ENCODE measurements at places on chromosomes 7 and 10.

- peak; percentile 9 for DNase-seq
Observed at GRCh38 chr10:43361547-43362190, 9.8 kb upstream of the FXYD4 start.

- DNase-seq: no peak
Observed at GRCh38 chr7:36227223-36227622, 74.2 kb downstream of the EEPD1 start.

GRCh38 chr10:28686835-28687682, 9.7 kb downstream of the BAMBI start:
- DNase-seq: no peak

DNA sequence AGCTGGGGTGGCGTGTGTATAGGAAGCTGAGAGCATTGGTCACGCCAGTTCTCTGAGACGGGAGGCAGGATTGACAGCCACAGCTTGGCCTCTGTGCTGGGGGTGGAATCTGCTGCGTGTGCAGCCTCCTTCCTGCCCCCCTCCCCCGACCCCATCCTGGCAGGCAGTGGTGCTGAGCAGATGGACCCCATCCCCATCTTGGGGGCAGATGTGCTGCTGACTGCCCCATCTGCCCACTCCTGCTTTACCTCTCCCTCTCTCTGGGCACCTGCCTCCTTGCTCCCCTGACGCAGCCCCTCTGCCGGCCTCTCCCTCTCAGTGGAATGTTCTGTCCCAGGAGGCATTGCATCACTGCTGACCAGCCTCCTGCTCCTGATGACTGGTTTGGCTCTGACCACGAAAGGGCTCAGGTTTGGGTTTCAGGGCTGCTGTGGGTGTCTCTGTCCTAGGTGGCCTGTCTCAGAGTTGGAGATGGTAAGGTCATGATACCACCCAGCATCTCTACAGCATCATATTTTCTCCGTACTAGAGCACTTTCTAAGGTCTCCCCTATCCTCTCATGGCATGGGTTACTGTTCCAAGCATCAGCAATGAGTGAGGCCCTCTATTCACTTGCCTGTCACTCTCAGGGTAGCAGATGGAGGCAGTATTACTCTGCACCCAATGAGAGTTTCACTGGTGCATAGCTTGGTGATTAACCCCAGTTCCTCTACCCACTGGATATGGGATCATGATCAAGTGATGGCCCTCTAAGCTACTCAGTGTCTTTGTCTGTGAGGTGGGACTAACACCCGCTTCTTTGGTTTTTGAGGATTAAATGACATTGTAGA, 81.9 kb downstream of the RBM20 start:
- DNase-seq: no peak

GRCh38 chr10:117492504-117492903, 50.0 kb upstream of the EMX2 start:
- DNase-seq: no peak

DNA sequence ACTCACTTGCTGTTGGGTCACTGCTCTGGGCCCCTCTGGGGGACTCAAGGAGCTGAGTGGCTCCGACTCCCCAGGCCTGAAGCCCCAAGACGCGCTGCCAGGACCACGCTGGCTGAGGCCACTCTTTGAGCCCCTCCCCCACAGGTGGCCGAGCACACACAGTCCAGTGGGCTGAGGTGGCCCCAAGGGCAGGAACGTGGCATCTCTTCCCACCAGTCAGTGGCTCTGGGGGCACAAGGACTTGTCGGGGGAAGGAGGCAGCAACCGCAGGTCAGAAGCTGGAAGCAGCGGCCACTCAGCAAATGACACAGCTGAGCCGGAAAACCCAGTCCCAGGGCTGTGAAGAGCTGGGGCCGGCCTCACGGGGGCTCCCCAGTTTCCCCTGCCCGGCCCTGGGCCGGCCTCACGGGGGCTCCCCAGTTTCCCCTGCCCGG, 24.1 kb downstream of the GRIFIN start:
- no peak for DNase-seq

DNA sequence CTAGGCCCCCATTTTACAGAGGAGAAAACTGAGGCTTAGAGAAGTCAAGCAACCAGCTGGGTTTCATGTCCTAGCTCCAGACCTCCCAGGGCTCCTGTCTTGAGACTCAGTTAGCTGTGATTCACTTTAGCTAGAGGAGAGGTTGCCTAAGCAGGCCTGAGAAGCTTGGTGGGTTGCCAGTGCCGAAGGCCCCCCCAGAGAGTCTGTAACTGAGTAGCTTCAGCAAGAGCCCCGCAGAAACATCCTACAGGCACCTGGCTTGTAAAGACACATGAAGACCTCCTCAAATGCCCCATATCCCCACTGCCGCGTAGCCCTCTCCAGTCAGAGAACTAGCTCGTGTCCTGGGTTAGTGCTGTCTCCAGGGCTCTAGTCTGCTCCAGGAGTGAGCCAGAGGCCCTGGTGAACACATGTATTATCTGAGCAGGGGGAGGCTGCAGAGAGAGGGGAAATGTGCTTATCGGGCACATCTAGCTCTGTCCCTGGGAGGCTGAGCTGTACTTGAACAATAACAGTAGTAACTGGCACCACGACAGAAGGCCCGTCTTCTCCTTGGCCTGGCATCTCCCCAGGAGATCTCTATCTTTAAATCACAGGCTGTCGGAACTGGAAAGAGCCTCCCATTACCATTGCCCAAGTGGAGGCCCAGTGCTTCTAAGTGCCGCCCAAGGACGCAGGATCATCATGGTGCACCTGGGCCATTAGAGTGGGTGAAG, 28.9 kb downstream of the UNC5B start:
- DNase-seq: no peak

DNA sequence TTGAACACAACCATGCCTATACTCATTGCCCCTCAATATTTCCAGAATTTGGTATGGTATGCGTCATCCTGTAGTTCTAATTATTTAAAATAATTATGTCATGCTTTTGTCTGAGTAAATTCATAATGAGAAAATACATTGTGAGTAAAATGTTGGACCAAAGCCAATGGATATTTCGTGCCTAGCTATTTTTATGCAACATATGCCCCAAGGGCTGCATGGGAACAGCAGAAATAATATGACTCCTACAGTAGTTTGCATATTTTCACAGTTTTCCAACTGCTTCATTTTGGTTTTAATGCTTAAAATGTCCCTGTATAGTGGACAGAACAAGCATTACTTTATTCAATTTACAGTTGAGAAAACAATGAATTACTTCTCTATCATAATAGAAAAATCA, 1115.6 kb upstream of the GHITM start:
- no peak for DNase-seq

DNA sequence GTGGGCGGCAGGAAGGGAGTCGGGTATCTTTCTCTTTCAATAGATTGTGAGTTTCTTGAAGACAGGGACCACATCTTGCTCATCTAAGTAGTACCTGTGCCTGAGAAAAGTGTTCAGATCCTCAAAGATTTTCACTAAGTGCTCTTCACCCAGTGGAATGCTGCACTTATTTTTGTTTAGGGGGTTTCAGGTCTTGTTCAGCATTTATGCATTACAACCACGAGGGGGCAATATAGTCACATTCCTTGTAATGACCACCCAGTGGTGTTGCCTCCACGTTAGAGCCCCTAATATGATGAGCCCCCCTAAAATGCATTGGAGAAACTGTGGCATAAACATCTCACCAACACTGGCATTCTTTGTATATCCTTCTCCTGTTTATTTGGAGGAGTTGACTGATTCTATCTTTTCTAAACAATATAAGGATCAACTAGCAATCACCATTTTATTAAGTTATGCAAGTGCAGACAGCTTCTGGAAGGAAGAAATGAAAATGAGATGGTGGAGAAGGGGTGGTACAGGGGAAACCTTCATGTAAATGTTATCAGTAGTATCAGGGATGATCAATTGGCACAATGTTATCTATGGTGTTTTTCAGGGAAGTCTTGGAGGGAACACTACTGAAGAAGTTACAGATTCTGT, 3.1 kb upstream of the PAPSS2 start:
- no peak for DNase-seq

DNA sequence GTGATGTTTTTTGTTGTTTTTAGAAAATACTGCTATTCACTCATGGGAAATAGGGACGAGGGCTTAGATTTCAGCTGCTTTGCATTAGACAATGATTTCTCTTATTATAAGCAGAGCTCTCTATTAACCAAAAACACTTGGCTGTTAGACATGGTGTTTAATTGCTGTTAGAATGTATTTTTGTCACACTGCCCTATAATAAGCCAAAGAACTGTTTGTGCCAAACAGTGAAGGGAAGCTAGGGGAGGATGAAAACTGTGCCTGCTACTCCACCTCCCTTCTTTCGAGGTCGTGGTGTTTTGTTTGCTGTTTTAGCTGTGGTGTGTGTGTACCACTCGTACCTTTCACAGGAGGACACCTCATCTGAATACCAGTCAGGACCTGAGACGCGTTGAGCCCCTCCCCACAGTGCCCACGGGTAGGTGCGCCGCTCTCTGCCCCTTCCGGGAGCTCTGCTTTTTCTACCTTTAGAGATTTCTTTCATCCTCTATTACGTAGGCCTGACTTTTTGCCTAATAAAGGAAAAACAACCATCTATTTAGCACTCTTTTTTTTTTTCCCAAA, 57.9 kb downstream of the CUX1 start:
- DNase-seq: no peak

DNA sequence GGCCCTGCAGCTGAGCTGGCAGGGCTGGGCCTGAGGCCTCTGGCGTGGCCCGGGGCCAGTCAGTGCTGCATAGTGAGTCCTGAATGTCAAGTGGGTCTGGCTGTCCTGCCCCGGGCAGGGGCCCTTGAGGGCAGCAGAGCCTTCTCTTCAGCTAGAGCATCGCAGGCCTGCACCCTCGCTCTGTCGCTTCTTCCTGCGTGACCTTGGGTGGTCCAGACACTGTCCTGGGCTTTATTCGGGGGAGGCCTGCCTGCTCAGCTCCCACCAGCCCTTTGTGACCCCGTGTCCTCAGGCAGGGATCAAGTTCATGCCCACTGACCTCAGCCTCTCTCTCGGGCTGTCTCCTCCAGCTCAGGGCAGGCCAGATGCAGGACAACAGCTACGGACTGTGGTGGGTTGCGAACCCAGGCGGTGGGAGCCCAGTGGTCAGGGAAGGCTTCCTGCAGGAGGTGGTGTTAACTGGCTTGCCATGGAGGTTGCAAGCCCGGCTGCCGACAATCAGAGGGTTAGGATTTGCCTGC, 3.4 kb downstream of the TTYH3 start:
- DNase-seq: no peak

DNA sequence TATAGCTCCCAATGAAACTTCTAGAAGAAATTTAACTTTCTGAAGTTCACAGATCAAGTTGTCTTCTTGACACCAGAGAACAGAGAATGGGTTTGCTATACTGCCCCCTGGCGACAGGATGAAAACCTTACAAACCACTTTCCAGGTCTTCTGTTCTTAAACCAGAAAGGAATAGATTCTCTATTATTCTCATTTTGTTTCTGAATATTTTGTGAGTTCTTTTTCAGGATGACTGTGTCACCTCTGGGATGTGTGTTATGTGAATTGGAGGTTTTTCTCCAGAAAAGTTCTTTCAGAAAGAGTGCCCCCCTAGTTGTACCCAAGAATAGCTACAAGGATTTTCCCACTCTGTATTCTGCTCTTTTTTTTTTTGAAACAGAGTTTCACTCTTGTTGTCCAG, 6.3 kb downstream of the IFT22 start:
- peak; percentile 31 for DNase-seq

All from stimulated activated CD8-positive, alpha-beta memory T cell treated with anti-CD3 and anti-CD28 coated beads, Interleukin-4, amount 100 ng/mL, for 1 hour (primary cell).